ENCODE measurements at places on chromosomes 4 and X.

DNA sequence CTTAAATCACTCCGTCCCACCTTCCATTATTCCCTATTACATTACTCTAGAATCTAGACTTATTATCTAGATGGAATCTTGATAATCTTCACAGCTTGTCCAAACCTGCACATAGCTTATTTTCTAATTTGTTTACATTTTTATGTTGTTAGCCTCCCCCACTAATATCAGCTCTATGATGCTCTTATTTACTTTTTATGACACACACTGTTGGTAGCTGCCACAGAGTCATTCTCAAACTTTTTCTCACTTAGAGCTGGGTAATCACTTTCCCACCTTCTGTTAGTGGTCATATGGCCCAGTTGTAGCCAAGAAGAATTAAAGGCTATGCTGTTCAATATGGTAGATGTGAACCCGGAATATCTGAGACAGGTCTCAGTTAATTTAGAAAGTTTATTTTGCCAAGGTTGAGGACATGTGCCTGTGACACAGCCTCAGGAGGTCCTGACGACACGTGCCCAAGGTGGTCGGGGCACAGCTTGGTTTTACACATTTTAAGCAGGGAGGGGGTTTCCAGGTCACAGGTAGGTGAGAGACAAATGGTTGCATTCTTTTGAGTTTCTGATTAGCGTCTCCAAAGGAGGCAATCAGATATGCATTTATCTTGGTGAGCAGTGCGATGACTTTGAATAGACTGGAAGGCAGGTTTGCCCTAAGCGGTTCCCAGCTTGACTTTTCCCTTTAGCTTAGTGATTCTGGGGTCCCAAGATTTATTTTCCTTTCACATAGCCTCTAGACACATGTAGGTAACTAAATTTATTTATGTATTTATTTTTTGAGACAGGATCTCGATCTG lies 7.0 kb upstream of the ADGRA3 start:
- no peak for ATAC-seq

- ATAC-seq, result no peak
Observed at GRCh38 chr4:54318904-54319303, 89.8 kb downstream of the PDGFRA start.

- no peak for ATAC-seq
Observed at GRCh38 chrX:114800719-114801118, 216.7 kb downstream of the IL13RA2 start.

- no peak for ATAC-seq
Observed at GRCh38 chr4:24979554-24979953, 51.2 kb downstream of the LGI2 start.

- ATAC-seq, result no peak
Observed at GRCh38 chr4:152448038-152448707, 87.7 kb downstream of the FBXW7 start.

DNA sequence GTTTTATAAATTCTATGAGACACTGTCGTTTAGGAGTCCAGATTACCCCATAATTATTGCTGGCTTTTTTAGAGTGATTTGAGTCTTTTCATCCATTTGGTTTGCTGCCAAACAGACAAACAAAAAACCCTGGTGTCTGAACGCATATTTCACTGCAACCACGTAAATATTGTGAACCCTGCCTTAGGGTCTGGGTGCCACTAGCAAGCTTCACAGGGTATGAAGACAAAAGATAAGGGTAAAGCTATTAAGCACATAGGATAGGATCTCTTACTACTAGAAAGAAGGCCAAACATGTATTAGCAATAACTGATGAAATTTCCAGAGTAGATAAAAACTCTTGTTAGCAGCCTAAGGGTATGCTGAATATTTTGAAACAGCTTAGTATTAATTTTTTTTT lies 143.3 kb downstream of the BANK1 start:
- no peak for ATAC-seq

- no peak for ATAC-seq
Observed at GRCh38 chrX:53004811-53005210, 43.8 kb upstream of the GPR173 start.

- no peak for ATAC-seq
Observed at GRCh38 chr4:185211035-185211434, 1.6 kb downstream of the SNX25 start.

DNA sequence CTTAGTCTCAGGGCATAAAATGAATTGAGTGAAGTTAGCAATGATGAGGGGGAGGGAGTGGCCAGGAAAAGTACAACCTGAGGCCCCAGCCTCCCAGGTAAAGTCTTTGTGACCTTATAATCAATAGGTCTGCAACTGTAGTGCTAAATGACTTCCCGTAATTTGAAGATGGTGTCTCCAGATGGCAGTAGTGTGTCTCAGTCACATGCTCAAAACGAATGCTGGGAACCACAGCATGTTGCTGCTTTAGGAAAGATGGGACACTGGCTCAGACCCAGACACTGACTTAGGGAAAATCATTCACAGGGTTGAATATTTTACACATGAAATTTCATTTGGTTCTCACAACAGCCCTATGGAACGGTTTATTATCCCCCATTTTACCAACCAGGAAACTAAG lies 10.3 kb downstream of the SRPX2 start:
- ATAC-seq, result no peak

DNA sequence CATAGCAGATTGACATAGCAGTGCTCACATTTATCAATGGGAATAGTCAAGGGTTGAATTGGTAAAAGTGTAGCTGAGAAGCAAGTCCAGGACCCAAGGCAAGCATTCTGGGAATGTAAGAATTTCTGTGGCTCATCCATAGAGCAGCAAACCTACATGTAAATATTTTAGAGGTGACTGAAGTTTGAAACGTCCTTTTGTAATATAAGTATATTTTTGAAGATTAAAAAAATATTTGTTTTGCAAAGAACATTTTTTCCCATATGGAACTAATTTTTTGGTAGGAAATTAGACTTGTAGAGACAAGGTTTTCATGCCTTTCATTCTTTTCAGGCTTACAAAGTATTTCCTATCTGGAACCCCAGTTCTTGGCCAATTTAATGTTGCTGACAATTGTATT lies 104.0 kb downstream of the TEX13A start:
- no peak for ATAC-seq

DNA sequence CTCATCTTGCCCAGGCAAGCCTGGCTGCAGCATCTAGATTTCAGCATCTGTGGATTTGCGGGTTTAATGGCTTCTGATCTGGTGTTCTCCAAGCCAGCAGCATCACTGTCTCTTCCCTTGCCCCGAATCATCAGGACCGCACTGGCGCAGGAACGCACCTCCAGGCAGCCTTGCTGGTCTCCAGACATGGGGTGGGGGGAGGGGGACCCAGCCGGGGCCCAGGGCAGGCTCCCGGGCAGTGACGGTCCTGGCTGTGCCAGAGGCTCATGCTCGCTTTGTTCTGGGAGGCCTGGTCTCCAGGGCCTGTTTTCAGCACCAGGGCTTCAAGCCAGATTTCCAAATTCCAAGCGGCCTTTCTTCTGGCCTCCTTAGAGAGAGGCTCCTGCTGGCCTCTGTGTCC lies 4.9 kb downstream of the CFAP99 start:
- no peak for ATAC-seq

- no peak for ATAC-seq
Observed at GRCh38 chr4:181504924-181505323, 738.3 kb upstream of the TENM3 start.

- no peak for ATAC-seq
Observed at GRCh38 chr4:69816236-69816635, 43.7 kb downstream of the SULT1E1 start.

- ATAC-seq, result no peak
Observed at GRCh38 chr4:97073194-97073593, 1070.1 kb downstream of the STPG2 start.

DNA sequence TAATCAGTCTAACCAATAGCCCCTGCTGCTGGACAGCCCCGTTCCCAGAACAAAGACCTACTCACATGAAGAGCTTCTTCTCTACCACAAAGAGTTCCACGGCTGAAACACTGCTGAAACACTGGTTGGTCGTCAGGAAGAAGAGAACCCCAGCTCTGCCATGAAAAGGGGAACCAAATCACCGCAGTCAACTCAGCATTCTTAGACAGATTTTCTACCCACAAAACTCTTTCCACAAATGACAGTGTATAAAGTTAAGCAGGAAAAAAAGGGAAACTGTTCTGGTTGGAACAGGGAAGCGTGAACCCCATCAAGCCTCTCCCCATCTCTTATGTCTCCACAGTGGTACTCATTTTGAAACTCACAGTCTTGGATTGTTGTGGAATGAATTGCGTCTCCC lies 57.3 kb downstream of the ABCG2 start:
- no peak for ATAC-seq

DNA sequence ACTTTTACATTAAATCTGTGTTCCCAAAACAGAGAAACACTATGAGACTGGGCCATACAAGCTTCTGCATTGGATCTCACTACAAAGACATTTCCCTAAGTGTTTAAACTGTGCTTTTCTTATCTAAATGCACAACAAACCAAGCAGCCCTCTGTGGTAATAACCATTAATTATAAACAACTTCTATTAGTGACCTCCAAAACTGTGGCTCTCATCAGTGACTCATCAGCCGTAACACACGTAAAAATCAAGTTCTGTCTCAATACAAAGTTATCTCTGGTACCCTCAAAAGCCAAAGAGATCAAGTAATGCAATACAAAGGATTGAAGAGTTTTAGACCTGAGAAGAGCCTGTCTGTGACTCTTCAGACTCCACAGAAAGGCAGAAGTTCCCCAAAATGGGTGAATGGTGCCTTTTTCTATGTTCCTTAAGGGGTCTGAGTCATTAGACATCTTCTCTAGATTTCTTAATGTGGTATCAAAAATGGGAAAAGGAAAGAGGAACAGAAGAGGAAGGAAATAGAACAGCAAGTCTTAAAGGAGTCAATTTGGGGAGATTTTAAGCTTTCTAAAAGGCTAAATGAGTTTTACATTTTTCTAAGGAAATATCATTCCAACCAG lies 189.8 kb upstream of the PPP1R2C start:
- no peak for ATAC-seq

DNA sequence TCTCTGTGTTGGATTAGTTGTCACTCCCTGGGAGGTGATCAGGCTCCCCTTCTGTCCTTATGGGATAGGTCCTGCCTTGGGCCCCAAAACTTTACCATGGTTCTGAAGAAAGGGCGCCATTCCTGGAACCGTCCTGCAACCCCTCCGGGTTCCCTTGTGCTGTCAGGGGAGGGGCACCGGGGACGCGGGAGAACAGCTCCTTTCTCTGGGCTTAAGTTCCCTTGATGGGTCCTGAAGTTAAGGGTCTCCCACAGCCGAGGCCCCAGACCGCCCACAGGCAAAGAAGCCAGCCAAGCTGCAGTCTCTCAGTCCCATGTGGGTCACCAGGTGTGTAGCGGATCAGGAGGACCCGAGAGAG lies 44.8 kb downstream of the UGT2A3 start:
- ATAC-seq, result no peak

DNA sequence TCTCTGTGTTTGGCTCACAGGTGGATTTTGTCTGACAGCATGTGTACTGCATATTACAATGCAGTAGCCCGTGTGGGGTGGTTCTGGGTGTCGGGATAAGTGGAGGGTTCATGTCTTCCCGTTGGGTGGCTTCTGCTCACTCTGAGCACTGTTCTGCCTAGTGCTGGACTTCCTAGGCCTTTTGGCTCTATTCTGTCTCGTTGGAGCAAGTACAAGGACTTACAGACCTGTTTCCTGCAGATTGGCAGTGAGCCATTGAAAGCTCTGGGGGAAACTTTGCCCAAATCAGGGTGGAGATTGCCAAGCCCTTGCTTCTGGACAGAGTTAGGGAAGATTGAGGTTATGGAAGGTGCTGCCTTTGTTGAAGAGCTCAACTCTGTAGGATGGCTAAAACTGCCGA lies 91.1 kb upstream of the SLC4A4 start:
- ATAC-seq, result no peak

DNA sequence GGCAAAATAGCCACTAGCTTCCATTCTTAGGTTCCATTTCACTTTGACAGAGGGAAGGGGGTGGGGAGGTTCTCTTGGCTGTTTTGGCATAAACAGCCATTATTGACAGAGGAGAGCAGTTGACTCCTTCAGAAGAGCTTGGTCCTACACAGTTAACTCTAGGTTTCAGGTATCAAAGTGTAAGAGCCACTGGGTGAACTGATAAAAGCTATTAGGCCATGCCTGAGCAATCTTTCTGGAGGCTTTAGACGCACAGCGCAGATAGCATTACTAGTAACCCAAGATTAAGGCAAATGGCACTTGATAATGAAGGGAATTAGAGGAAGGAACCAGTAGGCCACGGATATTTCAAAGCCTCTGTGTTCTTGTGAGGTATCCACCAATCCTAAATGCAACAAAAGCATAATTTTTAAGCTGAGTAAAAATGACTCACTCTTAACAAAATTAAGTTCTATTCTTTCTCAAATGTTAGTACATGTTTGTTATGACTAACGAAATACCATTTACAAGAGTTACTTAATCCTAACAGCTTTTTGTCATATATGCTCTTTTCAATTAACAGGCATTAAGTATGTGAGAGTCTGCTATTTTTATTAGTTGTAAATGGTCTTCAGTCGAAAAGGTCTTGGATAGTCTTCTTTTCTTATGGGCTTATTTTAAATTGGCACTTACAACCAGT lies 53.6 kb downstream of the SLC7A11 start:
- no peak for ATAC-seq

DNA sequence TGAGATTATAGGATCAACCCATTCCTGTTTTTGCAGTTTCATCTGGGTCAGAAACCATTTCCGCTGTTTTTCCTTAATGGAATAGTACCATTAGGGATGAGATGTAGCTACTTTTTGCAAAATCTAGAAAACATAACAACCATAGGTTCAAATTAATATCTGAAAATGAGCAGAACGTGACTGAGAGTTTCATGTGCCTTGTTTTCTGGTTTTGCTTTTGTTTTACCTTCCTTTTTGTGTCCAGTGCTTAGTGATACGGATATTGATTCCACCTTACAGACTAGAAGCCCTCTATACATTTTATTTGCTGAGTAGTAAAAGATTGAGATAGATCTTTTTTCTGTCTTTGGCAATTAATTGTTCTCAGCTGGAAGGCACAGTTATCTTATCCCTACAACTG lies 46.5 kb downstream of the SNX25 start:
- ATAC-seq, result no peak

DNA sequence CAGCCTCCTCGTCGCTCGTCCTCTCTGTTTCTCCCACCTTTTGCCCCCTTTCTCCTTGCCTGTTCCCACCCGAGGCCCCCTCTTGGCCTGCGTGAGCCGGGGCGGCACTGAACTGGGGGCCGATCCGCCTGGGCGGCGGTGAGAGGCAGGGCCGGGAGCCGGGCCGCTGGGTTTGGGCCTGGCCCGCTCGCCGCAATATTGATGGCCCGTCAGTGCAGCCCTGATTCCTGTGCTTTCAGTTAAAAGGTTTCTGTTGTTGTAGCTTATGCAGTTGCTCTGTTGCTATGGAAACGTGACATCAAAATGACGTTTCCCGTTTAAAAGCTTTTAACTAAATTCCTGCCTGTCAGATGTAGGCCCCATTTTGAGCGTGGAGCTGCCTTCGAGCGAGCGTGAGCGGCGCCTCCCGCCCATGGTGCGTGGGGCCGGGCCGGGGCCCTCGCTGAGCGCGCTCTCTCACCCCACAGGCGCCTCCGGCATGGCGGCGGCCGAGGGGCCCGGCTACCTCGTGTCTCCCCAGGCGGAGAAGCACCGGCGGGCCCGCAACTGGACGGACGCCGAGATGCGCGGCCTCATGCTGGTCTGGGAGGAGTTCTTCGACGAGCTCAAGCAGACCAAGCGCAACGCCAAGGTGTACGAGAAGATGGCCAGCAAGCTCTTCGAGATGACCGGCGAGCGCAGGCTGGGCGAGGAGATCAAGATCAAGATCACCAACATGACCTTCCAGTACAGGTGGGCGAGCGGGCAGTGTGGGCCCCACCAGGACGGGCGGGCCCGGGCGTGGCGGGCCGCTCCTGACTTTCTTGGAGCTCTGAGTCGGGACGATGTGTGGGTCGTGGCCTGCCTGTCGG lies at the start of gene MSANTD1:
Gene MSANTD1 (plus strand): TSS at position 349 of the 851 bp plus-strand sequence. CDS start 64 bp downstream, at position 413.
- no peak for ATAC-seq

Measured in activated T-helper 17 cell treated with anti-CD3 and anti-CD28 coated beads, Interleukin-2, amount 50 U/mL, for 72 hours (primary cell).